Thymus (tissue), 14 donors: ENCODE measurements at places on chromosomes 1 and 21.

DNA sequence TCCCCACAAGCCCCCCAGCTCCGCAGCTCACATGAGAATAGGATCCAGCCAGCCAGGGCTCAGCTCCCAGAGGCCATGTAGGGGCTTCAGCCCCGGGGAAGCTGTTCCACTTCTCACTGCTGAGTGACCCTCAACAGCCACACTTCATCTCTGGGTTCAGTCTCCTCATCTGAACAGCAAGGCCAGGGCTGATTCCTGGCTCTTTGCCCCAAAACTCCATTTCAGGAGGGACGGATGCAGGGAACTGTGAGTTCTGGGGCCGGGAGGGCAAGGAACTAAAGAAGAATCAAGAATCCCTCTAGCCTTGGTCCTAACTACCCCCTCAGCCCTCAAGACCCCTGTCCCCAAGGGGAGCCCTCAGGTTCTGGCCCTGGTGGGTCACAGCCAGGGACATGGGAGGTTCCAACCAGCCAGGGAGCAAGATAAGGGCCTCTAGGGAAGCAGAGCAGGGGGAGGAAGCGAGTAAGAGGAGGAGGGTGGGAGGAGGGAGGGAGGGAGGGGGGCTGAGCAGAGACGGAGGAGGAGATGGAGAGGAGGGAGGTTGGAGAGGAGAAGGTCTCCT is 13.1 kb downstream of the SDC3 start:
- no peak for DNase-seq

GRCh38 chr1:36658838-36659237 is 176.1 kb upstream of the CSF3R start:
- no peak for DNase-seq

- DNase-seq: no peak
Measured at GRCh38 chr1:167200749-167201148, 19.9 kb upstream of the POU2F1 start.

- DNase-seq: no peak
Measured at GRCh38 chr1:231206856-231207255, 34.2 kb upstream of the GNPAT start.

DNA sequence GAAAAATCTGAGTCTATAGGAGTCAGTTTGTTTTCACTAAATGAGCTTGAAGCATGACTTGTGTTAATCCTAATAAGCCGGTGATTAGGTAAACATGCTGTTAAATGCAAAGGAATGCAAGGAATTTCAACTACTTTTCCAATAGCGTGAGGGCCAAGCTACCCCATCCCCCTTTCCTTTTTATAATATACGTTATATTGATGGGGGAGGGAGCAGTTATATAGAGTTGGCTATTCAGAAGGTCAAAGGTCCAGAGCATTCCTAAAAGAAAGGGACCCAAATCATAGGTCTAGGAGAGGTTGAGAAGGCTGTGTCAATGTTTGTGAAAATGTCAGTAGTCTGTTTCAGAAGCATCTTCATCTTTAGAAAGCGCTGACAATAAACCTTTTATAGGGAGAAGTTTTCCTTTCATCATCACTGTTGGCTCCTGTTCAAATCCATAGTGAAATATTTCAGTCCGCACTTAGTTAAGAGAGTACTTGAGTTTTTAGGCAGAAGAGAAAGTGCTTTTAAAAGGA is 3.8 kb downstream of the CCN1 start:
- DNase-seq: no peak

- no peak for DNase-seq
Measured at GRCh38 chr1:4944911-4945310, 290.5 kb downstream of the AJAP1 start.

DNA sequence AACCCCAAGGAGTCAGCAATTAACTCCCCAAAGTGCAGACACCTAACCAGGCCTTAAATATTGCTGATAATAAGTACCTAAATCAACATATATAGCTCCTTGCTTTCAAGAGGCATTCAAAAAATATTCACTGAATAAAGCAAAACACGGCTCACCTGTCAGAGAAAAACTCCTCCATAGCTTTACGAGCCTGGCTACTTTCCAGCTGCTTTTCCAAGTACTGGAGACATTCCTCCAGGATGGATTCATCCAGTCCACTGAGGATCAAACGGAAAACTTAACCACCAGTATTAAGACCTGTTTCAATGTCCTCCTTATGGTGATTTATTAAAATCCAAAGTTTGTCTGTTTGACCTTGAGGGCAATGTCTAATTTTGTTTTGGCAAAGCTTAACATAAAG is 44.6 kb downstream of the UBR4 start:
- DNase-seq: no peak
